ENCODE measurements at places on chromosomes 4 and X. TPM values are rescaled to one million over a fixed set of nuclear protein-coding genes. Genes with fewer than 3 reads are reported as not detected.
A peak's percentile ranks its signal among the peaks of the same experiment; 100 is the strongest.

GRCh38 chr4:113383111-113383785, 333.8 kb downstream of the ANK2 start:
- DNase-seq = no peak

DNA sequence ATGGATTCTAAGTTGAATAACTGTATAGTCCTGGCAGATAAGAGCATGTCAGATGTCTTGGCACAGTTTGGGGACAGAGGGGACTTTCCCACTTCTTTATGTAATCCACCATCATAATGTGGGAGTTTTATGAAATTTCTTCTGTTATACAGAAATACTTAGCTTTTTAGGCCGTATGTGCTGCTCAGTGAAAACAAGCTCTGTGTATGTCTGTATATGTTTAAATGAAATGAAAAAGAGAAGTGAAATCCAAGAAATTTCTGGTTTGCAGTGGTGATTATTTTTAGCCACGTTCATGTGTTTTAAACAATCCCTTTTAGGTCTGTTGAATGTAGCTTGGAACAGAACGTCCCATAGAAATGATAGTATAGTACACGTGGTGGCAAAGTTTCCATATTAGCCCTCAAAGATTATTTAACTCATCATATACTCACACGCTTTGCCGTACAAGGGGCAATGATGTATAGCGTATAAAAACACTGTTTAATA, 41.0 kb downstream of the GAB1 start:
- DNase-seq = no peak

Gene CPZ
- total RNA-seq = not detected

Gene ZDHHC15
- 0.35 TPM for total RNA-seq

GRCh38 chrX:15242899-15243555, 26.9 kb downstream of the ASB9 start:
- peak; percentile 0 for DNase-seq

Gene GPRASP2
- 1.4 TPM for total RNA-seq

GRCh38 chr4:40493160-40493559, 136.5 kb downstream of the RBM47 start:
- DNase-seq = no peak

DNA sequence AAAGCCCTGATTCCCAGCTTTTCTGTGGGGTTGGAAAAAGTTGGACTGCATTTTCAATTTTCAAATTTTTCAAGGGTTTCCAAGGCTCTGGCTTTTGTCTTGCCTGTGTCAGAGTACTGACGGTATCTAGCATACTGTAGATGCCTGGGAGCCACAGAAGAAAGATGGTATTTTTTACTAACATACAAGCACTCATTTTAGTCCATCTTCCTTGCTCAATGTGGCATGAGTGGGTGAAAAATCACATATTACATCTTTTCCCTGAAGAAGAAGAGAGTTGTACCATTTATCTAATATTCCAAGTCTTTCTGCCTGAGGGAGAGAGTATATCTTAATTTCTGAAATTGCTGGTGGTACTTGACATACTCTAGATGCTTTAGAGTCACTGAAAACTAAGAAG, 738.6 kb upstream of the ADGRL3 start:
- no peak for DNase-seq

Gene TMSB15C
- total RNA-seq = 3.0 TPM

- DNase-seq = no peak
Observed at GRCh38 chr4:57214654-57215411, 104.6 kb upstream of the IGFBP7 start.

GRCh38 chrX:25125483-25125882, 109.7 kb upstream of the ARX start:
- no peak for DNase-seq

Gene SPANXN3
- total RNA-seq = not detected

Gene STOX2
- total RNA-seq = not detected

DNA sequence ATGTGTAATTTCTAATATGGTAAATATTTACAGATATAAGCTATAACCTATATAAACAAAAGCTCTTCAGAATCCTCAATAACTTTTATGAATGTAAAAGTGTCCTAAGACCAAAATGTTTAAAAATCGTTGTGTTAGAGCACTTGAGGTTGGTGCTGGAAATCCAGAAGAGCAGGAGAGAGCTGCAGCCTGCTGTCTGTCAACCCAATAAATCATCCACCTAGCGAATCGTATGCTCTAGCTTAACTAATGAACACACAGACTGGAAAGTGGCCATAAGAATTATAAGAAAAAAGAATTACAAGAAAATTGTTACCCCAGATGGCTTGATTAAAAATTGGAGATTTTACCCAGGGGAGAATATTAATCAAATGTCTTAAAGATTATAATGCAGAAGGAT, 17.0 kb downstream of the CFAP97 start:
- no peak for DNase-seq

GRCh38 chrX:47321386-47321785, 49.0 kb upstream of the ZNF157 start:
- no peak for DNase-seq

DNA sequence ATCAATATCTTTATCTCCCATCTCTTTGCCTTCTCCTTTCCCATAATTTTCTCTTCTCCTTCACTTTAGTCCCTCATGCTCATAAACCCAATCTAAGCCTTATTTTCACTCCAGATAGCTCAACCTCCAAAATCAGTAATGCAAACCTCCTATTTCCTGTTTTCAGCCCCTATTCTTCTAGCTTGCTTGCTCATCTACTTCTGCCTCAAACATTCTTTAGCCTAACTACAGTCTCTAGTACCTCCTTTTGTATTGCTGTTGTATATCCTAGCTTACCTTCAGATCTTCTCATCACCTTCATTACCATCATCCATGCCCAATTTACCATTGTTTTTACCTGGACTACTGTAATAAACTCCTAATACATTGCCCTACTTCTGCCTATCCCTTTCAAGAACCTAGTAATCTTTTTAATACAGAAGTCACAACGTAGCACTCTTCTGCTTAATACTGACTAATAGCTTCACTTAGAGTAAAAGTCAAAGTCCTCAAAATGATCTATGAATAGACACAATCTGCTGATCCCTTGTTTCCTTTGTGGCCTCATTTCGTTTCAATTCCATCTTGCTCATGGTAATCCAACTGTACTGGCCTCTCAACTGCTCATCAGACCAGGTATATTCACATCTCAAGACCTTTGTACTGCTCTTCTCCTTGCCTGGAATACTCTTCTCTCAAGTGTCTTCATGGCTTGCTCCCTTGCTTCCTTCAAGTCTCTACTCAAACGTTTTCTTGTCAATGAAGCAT, 123.4 kb downstream of the FAM13A start:
- no peak for DNase-seq

- peak; percentile 3 for DNase-seq
Observed at GRCh38 chrX:129523079-129523911, at the start of gene SMARCA1. TSS of gene SMARCA1 (minus strand) at chrX:129523490. CDS start at chrX:129523370, 120 bp downstream.

DNA sequence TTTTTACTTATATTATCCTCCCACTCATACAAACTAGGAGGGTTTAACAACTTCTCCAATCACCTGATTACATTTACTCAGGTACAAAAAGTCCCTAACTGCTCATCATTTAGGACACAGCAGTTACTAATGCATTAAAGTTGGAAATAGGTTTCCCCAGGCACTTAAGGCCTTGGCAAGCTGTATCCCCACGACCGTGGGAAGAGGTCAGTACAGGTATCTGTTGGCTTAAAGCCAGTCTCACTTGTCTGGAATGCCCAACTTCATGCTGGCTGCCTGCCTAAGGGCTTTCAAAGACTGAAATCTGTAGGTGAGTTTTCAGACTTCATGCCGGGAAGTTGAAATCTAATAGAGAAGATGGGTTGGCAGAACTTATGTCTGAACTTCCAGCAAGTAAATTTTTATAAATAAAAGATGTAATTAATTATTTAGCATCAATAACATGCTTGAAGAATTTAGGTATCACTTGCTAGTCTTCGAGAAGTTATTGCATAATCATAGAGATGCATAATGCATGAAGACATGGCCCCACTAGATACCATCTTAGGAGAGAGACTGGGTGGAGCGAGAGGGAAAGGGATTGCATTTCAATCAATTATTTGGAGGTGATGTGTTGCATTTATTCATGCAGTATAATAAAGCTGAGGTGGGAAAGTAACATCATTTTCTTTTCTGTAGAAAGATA, 54.2 kb downstream of the SCD5 start:
- DNase-seq = no peak

- DNase-seq = no peak
Observed at GRCh38 chr4:165472943-165473676, 94.3 kb downstream of the CPE start.

DNA sequence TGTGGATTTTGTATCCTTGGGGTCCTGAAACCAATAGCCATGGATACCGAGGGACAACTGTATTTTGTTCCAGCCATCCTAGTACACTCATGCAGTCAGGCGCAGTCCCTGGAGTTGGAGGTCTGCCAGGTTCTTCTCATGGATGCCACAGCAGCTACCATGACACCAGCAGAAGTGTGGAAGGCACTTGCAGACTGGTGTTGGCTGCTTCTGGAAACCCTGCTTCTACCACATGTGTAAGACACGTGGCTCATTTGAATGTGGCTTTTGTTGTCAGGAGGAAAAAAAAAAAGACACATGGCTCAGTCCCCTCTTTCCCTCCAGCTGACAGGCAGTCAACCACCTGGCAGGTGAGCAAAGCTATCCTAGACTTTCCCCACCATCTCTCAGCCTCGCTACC, 19.4 kb downstream of the DRD5 start:
- DNase-seq = no peak

DNA sequence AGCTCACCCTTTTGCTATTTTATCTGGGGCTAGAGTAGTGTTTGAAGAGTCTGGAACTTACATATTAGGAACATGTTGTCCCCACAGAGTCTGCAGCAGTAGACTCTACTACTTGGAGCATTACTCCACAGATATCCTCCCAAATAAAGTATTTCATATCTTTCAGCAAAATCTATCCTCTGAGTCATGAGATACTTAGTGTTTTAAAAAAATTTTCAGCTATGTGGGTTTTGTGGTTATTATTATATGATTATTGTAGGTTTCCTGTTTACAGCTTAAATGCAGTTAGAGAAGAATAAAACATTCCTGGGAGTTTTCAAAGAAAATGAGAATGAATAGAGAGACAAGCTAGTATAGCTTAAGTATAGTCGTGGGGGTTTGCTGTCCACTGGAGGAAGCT, 30.9 kb downstream of the PAGE2 start:
- no peak for DNase-seq

Gene TRAM1L1
- total RNA-seq = not detected

DNA sequence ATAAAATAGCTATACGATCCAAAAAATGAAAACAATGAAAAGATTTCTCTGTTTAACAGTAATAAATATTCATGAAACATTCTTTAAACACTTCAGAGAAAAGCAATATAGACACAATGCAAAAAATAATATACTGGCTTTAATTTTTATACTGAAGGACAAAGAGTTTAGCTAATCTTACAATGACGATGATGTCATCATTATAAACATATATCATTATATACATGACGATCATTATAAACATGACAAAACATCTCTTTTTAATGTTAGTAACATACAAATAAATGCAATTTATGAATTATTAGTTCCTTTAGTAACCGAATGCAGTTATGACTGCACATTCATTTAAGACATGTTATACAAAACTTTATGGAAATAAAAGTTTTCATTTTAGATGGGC, 1434.6 kb downstream of the PCDH18 start:
- no peak for DNase-seq

Gene SPANXB1
- total RNA-seq = not detected

Gene CXCL11
- total RNA-seq = not detected

Gene SPANXA1
- not detected for total RNA-seq

GRCh38 chr4:90120815-90121214, 6.4 kb upstream of the CCSER1 start:
- DNase-seq = no peak

Gene SPIN2A
- total RNA-seq = 1.9 TPM

Gene IL13RA1
- total RNA-seq = 1.1 TPM

Gene RTL9
- not detected for total RNA-seq

DNA sequence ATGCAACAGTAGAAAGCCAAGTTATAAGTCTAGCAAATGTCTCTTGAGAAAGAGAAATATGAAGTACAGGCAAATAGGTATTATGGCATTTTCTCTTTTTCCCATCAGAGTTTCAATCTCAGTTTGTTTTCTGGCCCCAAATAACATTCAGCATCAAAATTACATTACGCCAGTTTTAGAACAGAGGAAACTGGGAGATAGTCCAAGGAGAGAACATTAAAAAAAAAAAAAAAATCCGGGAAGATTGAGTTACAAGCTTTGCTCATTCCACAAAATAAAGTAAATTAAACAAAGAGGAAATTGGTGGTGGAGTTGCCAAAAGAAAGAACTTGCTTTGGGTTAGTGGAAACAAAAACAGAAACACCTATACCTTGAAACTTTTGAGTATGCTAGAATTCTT, 50.4 kb upstream of the IL13RA2 start:
- DNase-seq = no peak

Gene ZFP92
- 0.60 TPM for total RNA-seq

DNA sequence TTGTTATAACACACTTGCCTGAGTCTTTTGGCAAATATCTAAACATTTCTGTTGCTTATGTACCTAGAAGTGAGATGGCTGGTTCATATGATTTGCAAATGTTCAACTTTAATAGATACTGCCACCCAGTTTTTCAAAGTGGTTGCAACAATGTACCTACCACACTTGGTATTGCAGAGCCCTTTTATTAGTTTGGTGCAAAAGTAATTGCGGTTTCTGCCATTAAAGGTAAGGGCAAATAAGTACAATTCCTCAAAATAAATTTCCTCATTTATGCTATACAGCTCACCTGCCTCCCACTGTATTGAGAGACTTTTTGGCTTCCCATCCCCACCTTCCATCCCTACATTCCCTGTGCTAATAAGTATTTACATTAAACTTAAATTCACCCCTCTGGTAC, 47.7 kb upstream of the COL25A1 start:
- DNase-seq = no peak

DNA sequence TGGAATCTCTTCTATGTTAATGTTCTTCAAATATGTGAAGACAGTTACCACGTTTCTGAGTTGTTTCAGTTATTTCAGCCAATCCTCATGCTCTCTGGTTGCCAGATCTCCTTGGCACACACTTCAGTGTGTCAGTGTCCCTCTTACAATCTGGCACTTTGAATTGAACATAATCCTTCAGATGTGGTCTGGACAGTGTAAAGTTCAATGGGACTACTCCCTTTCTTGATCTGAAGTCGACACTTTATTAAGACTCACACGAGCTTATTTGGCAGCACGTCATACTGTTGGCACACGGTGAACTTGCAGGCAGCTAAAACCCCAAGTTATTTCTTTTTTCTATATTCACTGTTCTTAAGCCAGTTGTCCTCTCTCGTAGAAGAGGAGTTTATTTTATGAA, 28.2 kb downstream of the ARSJ start:
- no peak for DNase-seq

DNA sequence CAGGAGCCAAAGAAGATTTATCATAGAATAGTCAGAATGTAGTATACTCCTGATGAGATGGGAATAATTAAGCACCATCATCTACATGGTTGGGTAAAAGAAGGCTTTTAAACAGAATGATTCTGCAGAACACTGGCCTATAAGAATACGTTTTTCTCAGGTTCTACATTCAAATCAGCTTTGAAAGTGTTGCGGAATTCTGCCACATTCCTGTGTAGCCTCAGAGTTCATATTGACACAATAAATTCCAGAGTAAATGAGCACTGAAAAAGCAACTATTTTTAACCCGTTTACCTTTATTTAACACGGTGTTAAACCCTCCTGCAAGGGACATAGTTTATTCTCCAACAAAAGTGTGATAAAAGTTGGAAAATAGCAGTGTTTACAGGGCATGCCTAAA, 950.2 kb upstream of the SLIT2 start:
- no peak for DNase-seq
